GM06990 (cell line): ENCODE measurements at places on chromosomes 12 and 14.

DNA sequence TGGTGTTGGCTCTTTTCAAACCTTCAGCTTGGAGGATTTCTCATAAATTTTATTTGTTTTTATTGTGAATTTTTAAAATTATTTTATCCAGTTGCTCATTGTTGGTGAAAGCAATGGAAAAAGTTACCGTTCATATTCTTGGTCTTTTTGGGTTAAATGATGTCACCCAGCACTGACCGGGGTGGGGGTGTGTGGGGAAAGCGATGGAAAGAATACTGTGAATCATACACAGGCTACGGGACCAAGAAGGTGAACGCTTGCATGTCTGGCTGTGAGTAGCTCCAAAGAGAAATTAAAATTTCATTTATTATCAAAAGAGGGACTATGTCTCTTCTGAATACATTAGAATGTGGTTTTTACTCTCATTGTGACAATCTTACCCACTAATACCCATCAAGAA is 430.1 kb downstream of the AEBP2 start:
- DNase-seq: no peak

- DNase-seq: no peak
Observed at GRCh38 chr12:49793620-49794019, 34.6 kb downstream of the NCKAP5L start.

DNA sequence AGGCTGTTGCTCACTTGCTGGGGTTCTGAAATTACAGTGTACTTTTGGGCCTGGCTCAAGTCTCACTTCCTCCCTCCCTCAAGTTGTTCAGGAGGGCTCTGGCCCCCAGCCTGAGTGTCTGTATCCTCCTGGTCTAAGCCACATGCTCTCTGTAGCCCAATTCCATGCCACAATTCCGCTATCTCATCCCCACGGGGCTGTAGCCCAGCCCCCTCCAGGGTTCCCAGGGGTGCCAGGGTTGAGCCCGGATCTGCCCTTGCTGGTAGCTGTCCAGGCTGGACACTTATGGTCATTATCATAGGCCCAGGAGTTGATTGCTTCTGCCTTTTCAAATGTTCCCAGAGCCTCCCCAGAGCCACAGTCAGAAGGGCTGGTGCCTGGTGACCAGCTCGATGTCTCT is 65.3 kb downstream of the PRIMA1 start:
- DNase-seq: no peak

- no peak for DNase-seq
Observed at GRCh38 chr12:15770021-15770420, 19.2 kb downstream of the EPS8 start.

GRCh38 chr12:6840761-6841515 is at the start of gene GNB3:
Gene GNB3 (plus strand): TSS chr12:6840925. CDS start chr12:6841288, 363 bp downstream.
- DNase-seq: no peak
